ENCODE measurements at places on chromosomes 16 and 17.

DNA sequence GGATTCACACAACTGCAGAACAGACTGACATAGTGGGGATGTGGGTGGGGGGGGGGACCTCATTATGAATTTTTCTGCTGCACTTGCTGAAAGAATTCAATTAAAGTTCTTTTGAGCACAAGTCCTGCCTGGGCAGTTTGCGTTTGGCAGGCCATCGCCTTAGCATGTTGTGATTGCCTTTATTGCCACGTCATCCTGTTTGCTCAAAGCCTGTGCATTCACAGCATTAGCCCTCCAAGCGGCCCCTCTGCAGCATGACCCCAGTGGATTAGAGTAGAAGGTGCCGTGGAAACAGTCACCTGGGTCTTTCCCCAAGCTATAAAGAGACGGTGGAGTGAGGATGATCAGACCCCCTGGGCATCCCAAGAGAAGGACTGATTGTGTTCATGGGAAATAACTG is 17.2 kb downstream of the MSI2 start:
- no peak for DNase-seq

DNA sequence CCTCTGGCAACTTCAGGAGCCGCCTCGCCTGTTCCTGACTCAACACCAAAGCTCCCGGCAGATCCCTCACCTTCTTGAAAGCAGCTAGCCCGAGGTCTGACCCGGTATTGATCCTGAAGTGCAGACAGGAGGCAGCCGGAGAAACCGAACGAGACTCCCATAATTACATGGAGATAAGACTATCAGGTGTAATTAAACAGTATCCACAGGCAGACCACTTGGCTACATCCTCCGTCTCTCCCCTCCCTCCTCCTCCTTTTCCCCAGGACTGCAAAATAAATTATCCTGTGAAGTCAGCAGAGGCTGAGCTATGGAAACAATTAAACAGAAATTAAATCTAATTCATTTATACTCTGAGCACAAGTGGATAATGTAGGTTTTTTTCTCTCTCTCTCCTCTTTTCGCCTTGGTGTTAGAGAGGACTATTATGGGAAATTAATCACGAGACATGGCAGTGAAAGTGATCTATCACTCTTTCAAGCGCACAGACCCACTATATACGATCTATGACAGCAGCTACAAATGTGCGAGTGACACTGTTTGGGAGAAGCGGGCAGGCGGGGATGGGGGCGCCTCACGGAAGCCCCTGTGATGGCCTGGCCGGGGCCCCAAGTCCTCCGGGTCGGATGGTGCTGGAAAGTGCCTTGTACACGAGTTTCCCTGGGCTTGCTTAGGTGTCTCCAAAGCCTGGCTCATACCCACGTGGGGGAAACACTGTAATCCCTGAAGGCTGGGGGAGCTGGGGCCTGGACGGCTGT is 92.8 kb downstream of the RBFOX3 start:
- no peak for DNase-seq

DNA sequence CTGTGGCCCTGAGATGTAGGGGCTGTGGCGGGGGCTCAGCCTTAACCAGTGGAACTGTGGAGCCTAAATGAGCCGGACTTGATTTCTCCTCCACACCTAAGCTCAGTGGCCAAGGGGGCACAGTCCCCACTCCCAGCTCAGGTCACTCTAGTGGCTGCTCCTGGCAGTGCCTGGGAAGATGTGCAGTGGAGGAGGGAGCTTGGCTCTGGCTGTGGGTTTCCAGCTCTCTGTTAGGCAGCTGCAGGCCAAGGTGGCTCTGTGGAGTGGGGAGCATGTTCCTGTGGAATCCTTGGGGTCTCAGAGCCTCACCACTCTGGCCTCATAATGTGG is 76.3 kb downstream of the AMFR start:
- no peak for DNase-seq

DNA sequence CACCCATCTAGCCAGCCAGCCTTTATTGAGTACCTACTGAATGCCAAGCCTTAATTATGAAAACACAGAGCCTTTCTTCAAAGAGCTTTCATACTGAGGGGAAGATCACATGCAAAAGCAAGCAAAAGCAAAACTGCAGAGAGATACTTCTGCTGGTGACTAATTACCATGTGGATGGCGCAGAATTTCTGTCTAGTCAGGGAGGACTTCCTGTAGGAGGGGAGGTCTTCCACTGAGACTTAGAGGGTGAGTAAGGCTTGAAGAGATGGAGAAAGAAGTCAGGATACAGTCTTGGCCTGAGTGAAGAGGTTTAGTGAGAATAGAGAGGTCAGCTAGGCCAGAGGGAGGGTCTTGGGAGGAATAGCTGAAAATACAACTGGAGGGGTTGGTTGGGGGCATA is 53.9 kb upstream of the CCL2 start:
- no peak for DNase-seq

DNA sequence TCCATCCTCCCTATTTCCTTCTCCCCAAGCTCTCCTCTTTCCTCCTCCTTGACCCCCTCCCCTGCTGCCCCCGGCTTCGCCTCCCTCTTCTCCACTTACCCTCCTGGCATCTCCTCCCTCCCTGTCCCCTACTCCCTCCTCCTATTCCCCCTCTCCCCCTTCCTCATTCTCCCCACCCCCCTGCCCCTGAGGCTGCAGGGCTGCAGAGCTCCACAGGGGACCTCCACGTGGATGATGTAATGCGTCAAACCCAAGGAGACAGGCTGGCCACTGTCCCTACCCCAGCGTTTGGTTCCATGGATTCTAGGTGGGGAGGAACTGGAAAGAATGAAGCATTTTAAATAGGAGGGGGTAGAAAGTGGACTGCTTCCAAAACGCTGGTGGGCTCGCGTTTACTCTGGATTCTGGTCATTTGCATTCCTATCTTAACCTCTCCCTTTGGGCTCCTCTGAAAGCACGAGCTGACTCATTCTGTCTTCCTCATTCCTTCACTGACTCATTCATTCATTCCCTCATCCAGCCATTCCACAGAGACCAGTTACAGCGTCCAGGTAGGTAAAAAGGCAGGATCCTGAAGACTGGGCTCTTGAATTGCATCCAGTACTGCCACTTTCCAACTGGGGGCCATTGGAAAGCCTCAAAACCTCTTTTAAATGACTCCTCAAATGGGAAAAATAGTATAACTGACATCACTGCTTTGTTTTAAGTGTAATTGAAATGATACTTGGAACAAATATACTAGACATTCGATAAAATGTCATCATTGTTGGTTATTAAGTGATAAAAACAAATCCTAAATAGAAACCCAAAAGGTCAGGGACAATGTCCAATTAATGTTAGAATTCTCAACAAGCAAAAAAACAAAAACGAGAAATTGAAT is 943 bp upstream of the COTL1 start:
- no peak for DNase-seq

- DNase-seq: no peak
These were observed 17.9 kb downstream of the SMCR8 start for GRCh38 chr17:18332909-18333489.

GRCh38 chr17:38567350-38567749 is 38.4 kb downstream of the SRCIN1 start:
- DNase-seq: no peak

GRCh38 chr16:11843206-11843605 is 8.1 kb downstream of the RSL1D1 start:
- no peak for DNase-seq

GRCh38 chr16:15495898-15496297 is 61.5 kb downstream of the BMERB1 start:
- DNase-seq: no peak

GRCh38 chr16:67399218-67399733 is 6.0 kb upstream of the TPPP3 start:
- no peak for DNase-seq

DNA sequence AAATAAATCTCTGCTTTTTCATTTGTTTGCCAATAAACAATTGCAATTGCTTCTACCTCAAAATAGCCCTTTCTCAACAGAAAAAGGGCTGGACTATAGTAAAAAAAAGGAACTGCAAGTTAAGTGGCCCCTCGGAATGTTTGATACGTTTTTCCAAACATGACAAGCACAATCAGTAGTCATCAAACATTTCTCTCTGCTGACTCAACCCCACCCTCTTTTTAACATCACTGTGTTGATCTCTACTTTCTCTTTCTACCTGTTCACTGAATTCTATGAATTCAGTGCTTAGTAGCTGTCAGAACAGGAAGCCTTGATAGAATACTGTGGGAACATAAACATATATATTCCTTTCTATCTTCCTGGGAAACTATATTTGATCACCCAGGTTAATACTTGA is 116.5 kb upstream of the AXIN2 start:
- no peak for DNase-seq

GRCh38 chr16:49441366-49441780 is 67.8 kb downstream of the C16orf78 start:
- DNase-seq: peak; percentile 24

GRCh38 chr16:88314991-88315542 is 67.7 kb upstream of the ZNF469 start:
- DNase-seq: no peak

DNA sequence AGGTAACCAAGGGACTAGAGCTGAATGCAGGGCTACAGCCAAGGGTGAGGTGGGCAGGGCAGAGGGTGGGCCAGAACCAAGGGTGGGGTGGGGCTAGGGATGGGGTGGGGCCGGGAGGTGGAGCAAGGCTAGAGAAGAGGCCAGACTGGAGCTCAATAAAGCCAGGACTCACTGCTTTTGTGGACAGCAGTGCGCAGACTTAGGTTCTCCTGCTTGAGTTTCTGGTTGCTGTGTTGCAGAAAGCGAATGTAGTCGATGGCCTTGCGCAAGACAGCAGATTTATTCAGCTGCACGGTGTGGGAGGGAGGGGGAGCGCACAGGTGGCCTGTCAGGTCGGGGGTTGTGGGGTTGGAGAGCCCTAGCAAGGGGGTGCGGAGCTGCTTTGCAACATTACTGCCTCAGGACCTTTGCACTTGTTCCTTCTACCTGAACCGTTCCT is 18.7 kb downstream of the SREBF1 start:
- DNase-seq: no peak

DNA sequence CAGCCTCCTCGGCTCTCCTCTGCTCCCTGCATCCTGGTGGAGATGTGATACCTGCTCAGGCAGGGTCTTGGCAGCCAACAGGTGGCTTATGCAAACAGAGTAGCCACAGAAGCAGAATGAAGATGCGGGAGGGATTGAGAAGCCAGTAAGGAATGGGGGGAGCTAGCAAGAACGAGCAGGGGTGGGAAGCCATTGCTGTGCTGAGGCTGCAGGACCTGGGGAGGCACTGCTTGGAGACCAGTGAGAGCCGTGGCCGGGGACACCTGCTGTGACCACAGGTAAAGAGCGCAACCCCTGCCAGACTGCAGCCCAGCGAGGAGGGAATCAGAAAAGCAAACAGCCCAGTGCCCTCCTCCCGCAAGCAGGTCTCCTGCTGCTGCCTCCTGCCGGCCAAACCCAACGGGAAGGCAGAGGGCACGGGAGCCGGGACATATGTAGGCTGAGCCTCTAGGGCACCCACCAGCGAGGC is 14.7 kb downstream of the AIPL1 start:
- DNase-seq: no peak

GRCh38 chr17:81238490-81238814 is 403 bp downstream of the TEPSIN start:
- DNase-seq: no peak

- no peak for DNase-seq
These were observed 591 bp upstream of the TNFSF13 start for GRCh38 chr17:7557775-7558543.

- DNase-seq: no peak
These were observed 45.2 kb upstream of the DHX40 start for GRCh38 chr17:59520251-59520650.

- no peak for DNase-seq
These were observed 41.2 kb downstream of the GTF3C1 start for GRCh38 chr16:27508476-27508875.

GRCh38 chr16:3515897-3516296 is 15.1 kb downstream of the CLUAP1 start:
- no peak for DNase-seq

- DNase-seq: peak; percentile 63
These were observed 727 bp upstream of the TENT4B start for GRCh38 chr16:50152351-50152806.
